NCI-H187 treated with DMSO at 0.1 percent for 48 hours (cell line): ENCODE measurements at places on chromosomes 7 and 10.

DNA sequence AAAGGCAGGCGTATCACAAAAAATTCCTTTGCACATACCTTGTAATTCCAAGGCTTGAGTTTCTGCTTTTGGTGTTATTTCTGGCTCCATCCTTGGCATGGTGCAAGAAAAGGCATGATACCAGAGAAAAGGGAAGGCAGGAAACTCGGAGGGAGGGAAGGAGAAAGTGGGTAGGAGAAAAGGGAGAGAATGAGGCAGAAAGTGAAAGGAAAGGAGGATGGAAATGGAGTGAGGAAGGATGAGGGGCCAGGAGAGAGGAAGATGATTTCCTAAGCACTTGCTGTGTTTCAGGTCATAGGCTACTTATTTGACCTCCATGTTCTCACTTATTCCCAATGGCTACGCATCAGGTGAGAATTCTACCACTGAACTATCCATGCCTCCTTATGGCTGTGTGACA lies 110.8 kb upstream of the JCAD start:
- DNase-seq = no peak

- no peak for DNase-seq
Observed at GRCh38 chr10:131577178-131577555, 265.6 kb upstream of the TCERG1L start.

GRCh38 chr7:142303650-142304049 lies 45.8 kb upstream of the PRSS58 start:
- DNase-seq = no peak

- DNase-seq = no peak
Observed at GRCh38 chr10:32923134-32923533, 34.9 kb downstream of the ITGB1 start.

- DNase-seq = no peak
Observed at GRCh38 chr10:89392974-89393373, 551 bp downstream of the IFIT1 start.

DNA sequence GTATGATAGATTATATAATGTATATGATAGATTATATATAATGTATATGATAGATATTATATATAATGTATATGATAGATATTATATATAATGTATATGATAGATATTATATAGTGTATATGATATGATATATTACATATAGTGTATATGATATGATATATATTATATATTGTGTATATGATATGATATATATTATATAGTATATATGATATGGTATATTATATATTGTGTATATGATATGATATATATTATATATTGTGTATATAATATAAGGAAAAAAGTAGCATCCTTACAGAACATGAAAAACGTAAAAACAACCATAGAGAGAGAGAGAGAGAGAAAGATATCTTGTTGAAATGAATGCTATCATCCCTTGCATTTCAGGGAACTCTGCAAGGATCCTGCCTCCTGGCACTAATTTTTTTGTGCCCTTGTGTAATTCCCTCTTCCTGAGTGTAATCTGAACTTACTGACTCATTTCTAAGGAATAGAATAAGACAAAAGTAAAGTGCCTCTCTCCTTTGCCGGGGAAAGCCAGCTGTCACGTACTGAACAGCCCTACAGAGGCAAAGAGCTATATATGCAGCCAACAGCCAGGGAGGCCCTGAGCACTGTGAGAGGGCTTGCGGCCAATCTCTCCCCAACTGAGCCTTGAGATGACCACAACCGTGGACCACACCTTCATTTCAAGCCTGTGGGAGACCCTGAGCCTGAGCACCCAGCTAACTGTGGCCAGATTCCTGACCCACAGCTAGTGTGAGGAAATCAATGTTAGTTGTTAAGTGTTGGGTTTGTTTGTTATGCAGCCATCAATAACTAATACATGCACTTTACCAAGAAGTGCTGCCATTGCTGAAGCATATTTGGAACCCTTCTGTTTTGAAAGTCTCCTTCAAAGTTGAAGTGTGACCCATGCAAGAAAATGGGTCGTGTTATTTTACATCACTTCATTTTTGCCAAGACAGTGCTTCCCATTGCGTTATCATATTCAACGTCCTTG lies 61.1 kb upstream of the EZH2 start:
- DNase-seq = no peak

GRCh38 chr10:19869370-19869769 lies 53.1 kb downstream of the PLXDC2 start:
- no peak for DNase-seq

GRCh38 chr10:79378383-79378646 lies 31.0 kb downstream of the PPIF start:
- DNase-seq = no peak

GRCh38 chr10:76251841-76252671 lies 820.6 kb downstream of the LRMDA start:
- DNase-seq = no peak

GRCh38 chr7:17159500-17160037 lies 138.9 kb upstream of the AHR start:
- no peak for DNase-seq
